ENCODE measurements at places on chromosomes 7 and 10. TPM values are rescaled to one million over a fixed set of nuclear protein-coding genes. Genes with fewer than 3 reads are reported as not detected.

The PNPLA8 gene
- total RNA-seq, result 26.0 TPM

The GJD4 gene
- not detected for total RNA-seq

The NAT16 gene
- total RNA-seq, result not detected

The HOXA11 gene
- 0.96 TPM for total RNA-seq

The SMO gene
- 10.4 TPM for total RNA-seq

The GTPBP10 gene
- total RNA-seq, result 12.2 TPM

The EPHA1 gene
- total RNA-seq, result 15.2 TPM

The PLEKHS1 gene
- 0.17 TPM for total RNA-seq

The PRKAR1B gene
- 22.0 TPM for total RNA-seq

The ANXA8L1 gene
- 423 TPM for total RNA-seq

The TCERG1L gene
- total RNA-seq, result 0.17 TPM

The TMEM229A gene
- total RNA-seq, result not detected

The LIMK1 gene
- total RNA-seq, result 31.0 TPM

The TET1 gene
- 0.24 TPM for total RNA-seq

Measured in mammary epithelial cell (primary cell).